ENCODE measurements at places on chromosomes 13 and 19.
A peak's percentile ranks its signal among the peaks of the same experiment; 100 is the strongest.

GRCh38 chr13:19737844-19738557, 44.7 kb downstream of the PSPC1 start:
- DNase-seq = no peak

DNA sequence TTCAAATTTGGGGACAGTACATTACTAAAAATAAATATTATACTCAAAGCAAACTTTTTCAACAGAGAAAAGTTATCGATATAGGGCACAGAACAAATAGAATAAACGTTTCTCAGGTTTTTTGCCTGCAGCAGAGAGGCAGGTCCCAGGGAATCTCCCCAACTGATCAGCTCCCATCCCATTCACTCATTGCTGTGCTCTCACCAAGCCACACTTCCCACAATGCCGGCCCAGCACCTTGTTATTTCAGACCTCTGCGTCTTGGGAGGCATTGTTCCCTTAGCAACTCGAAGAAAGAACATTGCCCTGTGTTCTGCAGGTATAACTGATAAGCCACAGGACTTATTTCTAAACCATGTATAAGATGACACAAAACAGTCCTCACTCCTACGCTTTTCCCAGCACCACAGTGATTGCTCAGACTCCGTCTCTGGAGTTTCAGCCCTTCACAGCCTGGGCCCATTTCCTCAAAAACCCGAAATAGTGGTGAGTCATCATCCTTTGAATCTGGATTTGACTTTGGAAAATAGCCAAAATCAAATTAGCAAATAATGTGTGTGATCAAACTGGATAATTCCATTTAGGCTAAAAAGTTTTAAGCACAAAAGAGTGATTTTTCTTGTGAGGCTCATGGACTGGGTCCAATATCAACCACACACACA, 100.4 kb downstream of the DCLK1 start:
- no peak for DNase-seq

- no peak for DNase-seq
These were observed 18.6 kb downstream of the TMEM255B start for GRCh38 chr13:113777311-113778260.

DNA sequence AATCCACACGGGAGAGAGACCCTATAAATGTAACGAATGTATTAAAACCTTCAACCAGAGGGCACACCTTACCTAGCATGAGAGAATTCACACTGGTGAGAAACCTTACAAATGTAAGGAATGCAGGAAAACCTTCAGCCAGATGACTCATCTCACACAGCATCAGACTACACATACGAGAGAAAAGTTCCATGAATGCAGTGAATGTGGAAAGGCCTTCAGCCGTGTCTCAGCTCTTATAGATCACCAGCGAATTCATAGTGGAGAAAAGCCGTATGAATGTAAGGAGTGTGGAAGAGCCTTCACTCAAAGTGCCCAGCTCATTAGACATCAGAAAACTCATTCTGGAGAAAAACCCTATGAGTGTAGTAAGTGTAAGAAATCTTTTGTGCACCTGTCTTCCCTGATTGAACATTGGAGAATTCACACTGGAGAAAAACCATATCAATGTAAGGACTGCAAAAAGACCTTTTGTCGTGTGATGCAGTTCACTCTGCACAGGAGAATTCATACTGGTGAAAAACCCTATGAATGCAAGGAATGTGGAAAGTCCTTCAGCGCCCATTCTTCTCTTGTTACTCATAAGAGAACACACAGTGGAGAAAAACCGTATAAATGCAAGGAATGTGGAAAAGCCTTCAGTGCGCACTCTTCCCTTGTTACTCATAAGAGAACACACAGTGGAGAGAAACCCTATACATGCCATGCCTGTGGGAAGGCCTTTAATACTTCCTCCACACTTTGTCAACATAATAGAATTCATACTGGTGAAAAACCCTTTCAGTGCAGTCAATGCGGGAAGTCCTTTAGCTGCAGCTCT, 16.0 kb downstream of the ZNF582 start:
- no peak for DNase-seq

DNA sequence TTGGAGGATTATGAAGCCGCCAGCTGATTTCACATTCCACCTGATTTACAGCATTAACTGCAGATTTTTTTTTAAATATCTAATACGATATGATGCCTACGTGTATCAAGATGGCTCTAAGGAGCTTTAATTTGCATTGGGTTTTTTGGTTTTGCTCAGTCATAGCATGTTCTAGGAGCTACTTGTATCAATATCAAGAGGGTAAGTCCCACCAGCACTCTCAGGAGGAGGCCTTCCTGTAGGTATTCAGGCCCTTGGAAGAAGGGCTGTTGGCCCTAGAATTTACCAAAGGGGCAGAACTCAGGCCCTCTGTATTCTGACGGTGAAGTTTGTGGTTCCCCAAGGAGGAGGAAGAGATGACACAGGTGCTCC, 97.2 kb upstream of the IPO5 start:
- DNase-seq = no peak

DNA sequence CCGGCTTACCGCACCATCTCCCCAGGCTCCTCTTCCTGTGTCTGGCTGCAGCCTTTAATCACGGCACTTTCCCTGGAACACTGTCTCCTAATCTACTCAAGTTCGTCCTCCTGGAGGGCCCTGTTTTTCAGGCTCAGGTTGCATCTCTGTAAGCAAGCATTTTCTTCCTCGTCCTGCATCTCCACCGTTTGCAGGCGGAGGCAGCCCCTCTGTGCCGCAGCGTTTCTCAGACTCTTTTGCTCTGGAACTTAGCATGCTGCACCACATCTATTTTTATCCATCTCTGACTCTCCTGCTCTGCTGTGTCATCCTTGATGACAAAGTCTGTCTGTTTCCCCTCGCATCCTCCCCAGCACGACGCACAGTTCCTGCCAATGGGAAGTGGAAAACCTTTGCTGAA, 117.5 kb downstream of the ATP8A2 start:
- DNase-seq = no peak

GRCh38 chr19:12778017-12778904, 2.9 kb upstream of the HOOK2 start:
- no peak for DNase-seq

DNA sequence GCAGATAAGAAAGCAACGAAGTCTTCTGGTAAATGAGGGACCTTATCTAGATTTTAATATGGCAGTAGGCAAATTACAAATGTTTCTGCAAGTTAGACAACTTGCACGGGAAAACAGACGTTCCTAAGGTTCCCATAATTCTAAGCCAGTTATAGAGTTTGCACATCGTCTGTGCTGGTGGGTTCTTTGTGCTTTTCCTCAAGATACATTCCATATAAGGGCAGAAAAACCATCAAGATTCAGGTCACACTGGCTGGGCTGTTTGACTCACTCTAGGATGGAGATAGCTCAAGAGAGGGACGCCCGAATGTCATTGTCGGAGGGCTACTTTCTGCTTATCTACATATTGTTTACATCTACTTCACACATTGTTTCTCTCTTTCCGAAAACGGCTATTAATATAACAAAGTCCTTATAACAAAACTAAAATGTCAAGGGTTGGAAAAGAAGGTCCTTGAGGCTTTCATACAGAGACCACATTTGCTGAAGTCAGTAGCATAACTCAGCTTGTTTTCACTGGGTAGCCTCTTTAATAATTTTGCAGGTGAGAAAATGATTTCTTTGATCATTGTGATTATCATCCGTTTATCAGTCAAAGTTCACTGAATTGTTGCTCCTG, 44.4 kb downstream of the SOX1 start:
- DNase-seq = no peak

DNA sequence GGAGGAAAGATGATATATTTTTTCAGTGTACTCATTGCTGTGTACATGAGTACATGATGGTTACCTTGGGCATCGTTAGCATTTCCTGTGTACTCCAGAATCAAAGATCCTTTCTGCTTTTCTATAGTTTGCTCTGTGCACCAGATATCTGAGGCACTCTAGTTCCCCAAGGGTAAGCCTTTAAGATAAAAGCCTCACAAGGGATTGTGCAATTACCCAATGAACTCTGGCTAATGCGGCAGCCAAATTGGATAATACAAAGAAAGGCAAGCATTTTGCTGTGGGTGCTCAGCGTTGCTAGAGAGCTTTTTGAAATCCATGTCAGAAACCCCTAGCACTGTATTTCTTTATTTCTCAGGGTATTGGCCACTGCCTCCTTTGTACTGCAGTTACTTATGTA, 2.9 kb downstream of the CYSLTR2 start:
- no peak for DNase-seq

- no peak for DNase-seq
These were observed 187.8 kb downstream of the LHFPL6 start for GRCh38 chr13:39415008-39415802.

GRCh38 chr13:81602241-81602640, 1261.3 kb upstream of the SPRY2 start:
- DNase-seq = no peak

- DNase-seq = peak; percentile 31
These were observed 627 bp downstream of the LIN7B start for GRCh38 chr19:49114630-49115363.

DNA sequence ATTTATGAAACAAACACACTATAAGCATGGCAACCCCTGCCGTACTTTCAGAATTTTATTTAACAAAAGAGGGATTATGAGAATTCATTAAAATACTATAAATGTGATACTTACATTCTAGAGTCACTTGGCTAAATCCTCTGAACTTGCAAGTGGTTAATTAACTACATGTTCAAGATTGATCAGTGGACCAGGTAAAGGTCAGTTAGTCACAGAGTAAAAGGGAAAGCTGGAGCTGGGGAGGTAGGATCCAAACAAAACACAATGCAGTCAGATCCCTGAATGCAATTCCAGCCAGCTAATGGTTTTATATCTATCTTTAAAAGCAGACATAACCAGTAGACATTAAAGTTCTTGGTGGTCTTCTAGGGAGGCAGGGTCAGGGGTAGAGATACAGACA, 270.5 kb downstream of the DIAPH3 start:
- DNase-seq = no peak

- no peak for DNase-seq
These were observed 9.6 kb downstream of the CYP2F1 start for GRCh38 chr19:41123716-41124294.

DNA sequence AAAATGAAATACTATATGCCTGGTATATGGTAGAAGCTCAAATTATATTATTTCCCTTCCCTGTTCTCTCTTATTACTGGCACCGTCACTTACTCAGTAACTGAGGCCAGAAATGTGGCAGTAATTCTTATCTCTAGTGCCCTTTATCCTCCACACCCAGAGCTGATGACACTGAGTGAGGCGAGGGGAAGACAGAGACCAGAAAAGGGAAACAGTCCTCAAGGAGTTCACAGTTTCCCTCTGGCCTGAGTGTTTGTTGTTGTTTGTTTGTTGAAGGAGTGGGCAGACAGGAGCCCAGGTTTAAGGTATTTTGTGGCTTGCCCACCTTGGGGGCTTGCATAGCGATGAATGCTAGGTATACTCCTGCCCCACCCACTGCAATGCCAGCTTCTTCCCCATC, 101.5 kb upstream of the FNDC3A start:
- DNase-seq = no peak

DNA sequence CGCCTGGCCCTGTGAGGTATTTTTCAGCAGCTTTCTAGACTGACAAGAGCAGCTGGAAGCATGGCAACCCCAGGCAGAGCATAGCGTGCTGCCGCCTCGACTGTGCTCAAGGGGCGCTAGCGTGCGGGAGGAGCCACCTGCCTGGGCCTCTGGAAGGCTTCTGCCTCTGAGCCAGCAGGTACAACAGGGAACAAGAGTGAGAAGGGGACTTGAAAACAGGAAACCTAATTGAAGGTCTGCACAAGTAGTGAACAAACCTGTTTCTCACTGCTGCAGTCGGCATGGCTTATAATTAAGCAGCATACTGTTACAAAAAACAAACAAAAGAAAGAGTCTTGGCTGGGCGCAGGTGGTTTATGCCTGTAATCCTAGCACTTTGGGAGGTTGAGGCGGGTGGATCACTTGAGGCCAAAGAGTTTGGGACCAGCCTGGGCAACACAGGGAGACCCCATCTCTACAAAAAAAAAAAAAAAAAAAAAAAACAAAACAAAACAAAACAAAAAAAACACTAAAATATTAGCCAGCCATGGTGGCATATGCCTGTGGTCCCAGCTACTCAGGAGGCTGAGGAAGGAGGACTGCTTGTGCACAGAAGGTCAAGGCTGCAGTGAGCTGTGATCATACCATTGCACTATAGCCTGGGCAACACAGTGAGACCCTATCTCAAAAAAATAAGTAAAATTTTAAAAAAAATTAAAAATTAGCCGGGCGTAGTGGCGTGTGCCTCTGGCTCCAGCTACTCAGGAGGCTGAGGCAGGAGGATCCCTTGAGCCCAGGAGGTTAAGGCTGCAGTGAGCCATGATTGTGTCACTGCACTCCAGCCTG, 12.6 kb upstream of the GARRE1 start:
- no peak for DNase-seq

- DNase-seq = no peak
These were observed 67.8 kb upstream of the CSNK1A1L start for GRCh38 chr13:37173214-37173613.

- no peak for DNase-seq
These were observed 967 bp downstream of the DBP start for GRCh38 chr19:48635966-48636858.

DNA sequence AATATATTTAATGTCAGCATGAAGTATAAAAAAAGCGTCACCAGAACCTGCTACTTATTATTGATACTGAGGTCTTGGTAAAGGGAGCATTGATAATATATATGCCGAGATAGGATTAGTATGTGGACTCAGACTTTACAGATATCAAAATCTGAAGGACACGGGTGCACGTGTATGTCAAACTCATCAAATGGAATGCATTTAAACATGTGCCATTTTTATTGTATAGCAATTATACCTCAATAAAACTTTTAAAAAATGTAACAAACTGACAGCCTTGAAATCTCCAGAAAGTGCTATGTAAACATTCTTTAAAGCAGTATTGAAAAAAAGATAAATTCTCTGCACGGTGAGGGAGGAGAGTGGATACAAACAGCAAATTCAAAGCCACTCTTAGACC, 157.9 kb downstream of the RNF17 start:
- no peak for DNase-seq

GRCh38 chr13:26050568-26051230, 1.1 kb downstream of the SHISA2 start:
- no peak for DNase-seq

- no peak for DNase-seq
These were observed 37.3 kb downstream of the NFIC start for GRCh38 chr19:3403489-3404323.

- no peak for DNase-seq
These were observed 9.6 kb upstream of the SACS start for GRCh38 chr13:23443110-23443509.

DNA sequence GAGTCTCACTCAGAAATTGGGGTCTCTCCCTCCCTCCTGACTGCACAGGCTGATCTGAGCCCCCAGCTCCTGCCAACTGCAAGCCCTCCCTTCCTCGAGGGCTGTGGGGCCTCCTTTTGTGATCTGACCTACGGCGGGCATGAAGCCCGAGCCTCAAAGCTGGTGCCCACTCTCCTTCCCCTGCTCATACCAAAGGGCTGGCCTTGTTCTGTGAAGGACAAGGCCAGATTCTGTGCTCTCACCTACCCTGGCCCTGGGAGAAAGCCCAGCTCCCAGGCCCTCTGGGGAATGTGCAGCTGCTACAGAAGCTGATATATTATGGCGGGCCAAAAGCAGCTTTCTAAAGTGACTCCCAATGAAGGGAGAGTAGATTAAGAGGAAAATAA, 9.0 kb upstream of the ECH1 start:
- DNase-seq = no peak

GRCh38 chr19:17302391-17303166, 646 bp downstream of the ABHD8 start:
- no peak for DNase-seq

Measured in stimulated activated CD8-positive, alpha-beta memory T cell treated with anti-CD3 and anti-CD28 coated beads, Interleukin-15, amount 100 ng/mL, for 24 hours (primary cell).